ENCODE measurements at places on chromosomes 5 and 9. TPM values are rescaled to one million over a fixed set of nuclear protein-coding genes. Genes with fewer than 3 reads are reported as not detected.

DNA sequence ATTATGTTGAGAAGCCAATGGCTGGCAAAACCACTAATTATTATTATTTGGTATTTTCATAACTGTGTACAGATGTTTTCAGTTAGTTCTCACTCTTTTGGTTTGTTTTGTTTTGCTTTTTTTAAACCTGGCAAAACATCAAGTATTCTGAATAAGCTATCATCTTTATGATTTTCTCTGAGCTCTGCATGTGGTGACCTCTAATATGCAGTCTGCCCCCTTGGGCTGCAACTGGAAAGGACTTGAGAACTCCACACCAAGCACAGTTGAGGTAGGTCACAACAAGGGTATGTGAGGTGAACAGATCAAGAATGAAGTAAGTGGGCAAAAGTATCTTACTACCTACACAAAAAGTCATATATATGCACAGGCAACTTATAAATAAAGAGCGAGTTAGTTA lies 202.2 kb downstream of the NFIB start:
- H3K4me3 ChIP-seq: no peak overlapping the region
- no peaks in the 10 kb centered on the region for H3K27me3 ChIP-seq
- H3K4me1 ChIP-seq: no peaks in the 10 kb centered on the region
- no peak for DNase-seq
- peaks cover 47% of the 10 kb centered on the region for H3K36me3 ChIP-seq
- no peak overlapping the region for H3K27ac ChIP-seq

- no peak for DNase-seq
- H3K4me3 ChIP-seq: no peak overlapping the region
- H3K4me1 ChIP-seq: no peaks in the 10 kb centered on the region
- no peak overlapping the region for H3K27ac ChIP-seq
Measured at GRCh38 chr9:37105234-37105633, 15.1 kb upstream of the ZCCHC7 start.

DNA sequence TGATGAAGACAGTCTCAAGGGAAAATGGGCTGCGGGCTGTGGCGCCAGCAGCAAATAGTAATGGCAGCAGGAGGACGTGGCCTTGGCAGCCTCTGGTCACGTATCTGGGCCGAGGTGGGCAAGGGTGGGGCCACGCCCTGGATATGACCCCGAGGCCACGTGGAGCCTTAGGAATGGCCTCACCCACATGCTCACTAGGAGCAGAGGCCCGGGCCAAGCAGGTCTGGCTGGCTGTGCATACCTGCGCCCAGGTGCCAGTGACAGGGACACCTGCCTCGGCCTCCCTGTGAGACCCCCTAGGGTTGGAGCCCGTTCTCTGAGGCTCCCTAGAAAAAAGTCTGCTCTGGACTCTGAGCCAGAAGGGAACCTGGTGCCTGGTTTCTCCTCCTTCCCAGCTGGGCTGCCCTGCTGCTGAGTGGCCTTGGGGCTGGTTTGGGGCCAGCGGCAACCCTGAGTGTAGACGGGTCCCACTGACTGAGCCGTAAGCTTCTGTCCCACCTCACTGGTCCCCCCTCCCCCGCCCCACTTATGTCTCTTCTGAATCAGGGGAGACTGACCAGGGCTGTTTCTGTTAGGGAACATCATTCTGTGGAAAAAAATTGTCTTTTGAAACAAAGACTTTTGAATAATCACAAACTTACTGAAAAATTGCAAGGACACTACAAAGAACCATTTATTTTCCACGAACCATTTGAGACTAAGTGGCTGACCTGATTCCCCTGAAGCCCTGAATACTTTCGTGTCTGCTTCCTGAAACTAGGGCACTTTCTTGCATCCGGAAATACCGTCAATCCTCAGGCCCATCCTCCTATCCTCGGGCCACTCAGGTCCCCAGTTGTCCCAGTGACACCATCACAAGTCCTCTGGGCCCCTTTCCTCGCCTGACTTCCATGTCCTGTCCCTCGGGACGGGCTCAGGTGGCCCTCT lies 60.8 kb downstream of the WNK2 start:
- H3K4me1 ChIP-seq: peaks cover 30% of the 10 kb centered on the region
- H3K4me3 ChIP-seq: no peak overlapping the region
- no peak for DNase-seq
- H3K27me3 ChIP-seq: no peaks in the 10 kb centered on the region
- no peak overlapping the region for H3K27ac ChIP-seq

- H3K27me3 ChIP-seq: no peaks in the 10 kb centered on the region
- no peak for DNase-seq
- no peak overlapping the region for H3K27ac ChIP-seq
- no peaks in the 10 kb centered on the region for H3K36me3 ChIP-seq
- H3K4me1 ChIP-seq: no peaks in the 10 kb centered on the region
Measured at GRCh38 chr9:99760421-99760820, 61.3 kb upstream of the NR4A3 start.

The PPP3R2 gene
- total RNA-seq: 0.06 TPM

DNA sequence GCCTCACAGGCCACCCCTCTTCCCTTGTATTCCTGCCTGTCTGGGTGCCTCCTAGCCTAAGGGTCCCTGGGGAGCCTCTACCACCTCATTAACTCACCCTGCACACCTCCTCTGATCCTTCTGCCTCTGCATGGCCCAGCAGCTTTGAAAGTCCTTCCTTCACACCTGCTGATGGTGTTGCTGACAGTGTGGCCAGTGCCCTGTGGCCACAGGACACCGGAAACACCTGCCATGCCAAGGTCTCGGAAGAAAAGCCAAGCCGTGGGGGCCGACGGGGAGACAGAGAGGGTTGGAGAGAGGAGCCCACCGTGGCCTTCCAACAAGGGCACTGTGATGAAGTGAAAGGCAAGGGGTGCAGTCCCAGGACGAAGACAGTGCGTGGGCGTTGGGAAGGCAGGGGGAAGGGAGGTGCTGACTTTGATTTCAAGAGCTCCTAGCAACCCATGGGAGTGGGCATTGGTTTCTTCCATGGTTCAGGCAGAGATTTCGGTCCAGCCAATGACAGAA lies 4.1 kb downstream of the BTNL9 start:
- no peaks in the 10 kb centered on the region for H3K4me1 ChIP-seq
- H3K27ac ChIP-seq: peak overlapping the region; percentile 58
- DNase-seq: peak; percentile 79
- no peaks in the 10 kb centered on the region for H3K36me3 ChIP-seq
- H3K27me3 ChIP-seq: peaks cover 7% of the 10 kb centered on the region
- H3K4me3 ChIP-seq: peak overlapping the region; percentile 10

DNA sequence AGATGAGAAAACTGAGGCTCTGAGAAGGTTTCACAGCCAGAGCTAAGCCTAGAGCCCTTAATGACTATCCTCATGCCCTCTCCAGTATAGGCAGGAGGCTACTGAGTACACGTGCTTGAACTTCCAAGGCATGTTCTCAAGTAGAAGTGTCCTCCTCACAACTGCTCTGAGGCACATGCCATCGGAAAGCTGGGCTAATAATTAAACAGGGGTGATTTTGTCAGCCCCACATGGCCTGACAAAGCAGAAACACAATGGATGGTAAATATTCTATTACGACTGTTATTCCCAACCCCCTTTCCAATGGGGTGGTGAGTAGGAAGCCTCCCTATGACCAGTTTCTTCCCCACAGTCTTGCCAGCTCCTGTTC lies 34.3 kb downstream of the KCNIP1 start:
- H3K27ac ChIP-seq: no peak overlapping the region
- H3K4me3 ChIP-seq: no peak overlapping the region
- no peaks in the 10 kb centered on the region for H3K36me3 ChIP-seq
- no peak for DNase-seq
- no peaks in the 10 kb centered on the region for H3K27me3 ChIP-seq

- no peak overlapping the region for H3K27ac ChIP-seq
- no peaks in the 10 kb centered on the region for H3K27me3 ChIP-seq
- no peak for DNase-seq
- no peak overlapping the region for H3K4me3 ChIP-seq
Measured at GRCh38 chr9:25129537-25129936, 548.7 kb downstream of the TUSC1 start.

DNA sequence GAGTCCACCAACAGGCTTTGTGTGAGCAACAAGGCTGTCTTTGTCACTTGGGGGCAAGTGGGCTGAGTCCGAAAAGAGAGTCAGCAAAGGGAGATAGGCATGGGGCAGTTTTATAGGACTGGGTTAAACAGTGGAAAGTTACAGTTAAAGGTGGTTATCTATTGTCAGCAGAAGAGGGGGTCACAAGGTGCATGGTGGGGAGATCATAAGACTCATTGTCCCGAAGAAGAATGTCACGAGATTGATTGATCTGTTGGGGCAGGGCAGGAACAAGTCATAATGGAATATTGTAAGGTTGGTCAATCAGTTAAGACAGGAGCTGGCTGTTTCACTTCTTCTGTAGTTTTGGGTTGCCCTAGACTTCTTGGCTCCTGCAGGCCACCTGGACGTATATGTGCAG lies 7.6 kb upstream of the HMGCS1 start:
- H3K36me3 ChIP-seq: no peaks in the 10 kb centered on the region
- H3K4me3 ChIP-seq: no peak overlapping the region
- no peaks in the 10 kb centered on the region for H3K27me3 ChIP-seq
- no peak for DNase-seq
- no peak overlapping the region for H3K27ac ChIP-seq

- peak; percentile 24 for DNase-seq
- H3K27ac ChIP-seq: no peak overlapping the region
- no peaks in the 10 kb centered on the region for H3K27me3 ChIP-seq
- peaks cover 42% of the 10 kb centered on the region for H3K4me1 ChIP-seq
- H3K36me3 ChIP-seq: no peaks in the 10 kb centered on the region
Measured at GRCh38 chr5:15577831-15578230, 77.9 kb downstream of the FBXL7 start.

DNA sequence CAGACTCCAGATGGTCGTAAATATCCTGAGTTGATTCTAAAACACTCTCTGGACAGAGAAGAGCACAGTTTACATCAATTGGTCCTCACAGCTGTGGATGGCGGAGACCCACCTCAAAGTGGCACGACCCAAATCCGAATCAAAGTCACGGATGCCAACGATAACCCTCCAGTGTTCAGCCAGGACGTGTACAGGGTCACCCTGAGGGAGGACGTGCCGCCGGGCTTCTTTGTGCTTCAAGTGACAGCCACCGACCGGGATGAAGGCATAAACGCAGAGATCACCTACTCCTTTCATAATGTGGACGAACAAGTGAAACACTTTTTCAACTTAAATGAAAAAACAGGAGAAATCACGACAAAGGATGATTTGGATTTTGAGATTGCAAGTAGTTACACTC lies 891 bp downstream of the PCDHGB2 start:
- DNase-seq: no peak
- H3K36me3 ChIP-seq: no peaks in the 10 kb centered on the region
- no peak overlapping the region for H3K4me3 ChIP-seq
- no peaks in the 10 kb centered on the region for H3K4me1 ChIP-seq
- no peaks in the 10 kb centered on the region for H3K27me3 ChIP-seq
- H3K27ac ChIP-seq: no peak overlapping the region

The SIL1 gene
- 26.5 TPM for total RNA-seq

GRCh38 chr9:129327552-129328328 lies 149.7 kb upstream of the IER5L start:
- no peaks in the 10 kb centered on the region for H3K36me3 ChIP-seq
- H3K4me3 ChIP-seq: no peak overlapping the region
- H3K27me3 ChIP-seq: no peaks in the 10 kb centered on the region
- peaks cover 46% of the 10 kb centered on the region for H3K4me1 ChIP-seq

The IQGAP2 gene
- total RNA-seq: 25.7 TPM

GRCh38 chr9:2384741-2385140 lies 236.8 kb upstream of the VLDLR start:
- H3K27me3 ChIP-seq: no peaks in the 10 kb centered on the region
- H3K4me1 ChIP-seq: no peaks in the 10 kb centered on the region
- no peak overlapping the region for H3K27ac ChIP-seq
- H3K36me3 ChIP-seq: no peaks in the 10 kb centered on the region

GRCh38 chr5:158351485-158352125 lies 492.7 kb upstream of the CLINT1 start:
- no peak overlapping the region for H3K27ac ChIP-seq
- DNase-seq: no peak
- H3K4me3 ChIP-seq: no peak overlapping the region

The ARL14EPL gene
- total RNA-seq: not detected

DNA sequence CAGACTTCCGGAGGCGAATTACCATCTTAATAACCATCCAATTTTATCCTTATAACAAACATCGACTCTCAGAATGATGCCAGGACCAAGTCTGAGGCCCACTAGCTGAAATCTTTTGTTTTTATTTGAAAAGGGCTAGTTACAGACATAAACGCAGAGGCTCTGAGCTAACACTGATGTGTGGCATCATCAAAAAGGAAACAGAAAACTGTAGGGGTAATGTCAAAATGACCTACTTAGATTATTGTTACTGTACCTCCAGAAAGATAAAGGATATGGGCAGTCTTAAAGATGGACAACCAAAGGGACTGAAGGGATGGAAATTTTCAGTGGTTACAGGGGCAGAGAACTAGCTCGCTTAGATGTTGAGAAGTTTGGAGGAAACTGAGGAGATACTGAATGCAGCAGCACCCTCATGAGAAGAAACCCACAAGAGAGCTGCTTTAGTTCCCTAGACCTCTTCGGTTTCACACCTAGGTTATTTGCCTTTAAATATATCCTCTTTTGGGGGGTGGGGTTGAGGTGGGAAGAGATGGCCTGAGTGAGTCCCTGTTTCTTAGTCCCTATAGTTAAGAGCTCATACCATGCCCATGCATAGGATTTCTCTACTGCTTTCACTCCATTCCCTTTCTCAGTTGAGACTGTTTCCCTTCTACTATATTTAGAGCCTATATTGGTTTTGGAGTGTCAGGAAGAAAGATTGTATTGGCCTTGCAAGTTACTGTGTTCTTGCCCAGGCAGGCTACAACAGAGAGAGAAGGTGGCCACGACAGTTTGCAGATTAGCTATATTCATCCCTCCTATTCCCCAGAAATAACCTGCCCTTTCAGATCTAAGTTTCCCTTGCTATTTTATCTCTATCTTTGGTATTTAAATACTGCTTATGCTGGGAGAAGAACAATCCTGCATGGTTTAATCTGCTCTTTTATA lies 320.4 kb upstream of the EFNA5 start:
- no peak overlapping the region for H3K4me3 ChIP-seq
- H3K36me3 ChIP-seq: no peaks in the 10 kb centered on the region
- no peak for DNase-seq
- no peaks in the 10 kb centered on the region for H3K27me3 ChIP-seq
- H3K27ac ChIP-seq: no peak overlapping the region

The OR1J1 gene
- not detected for total RNA-seq
